ENCODE measurements at places on chromosomes 2 and 18. TPM values are rescaled to one million over a fixed set of nuclear protein-coding genes. Genes with fewer than 3 reads are reported as not detected.

The KCNG2 gene
- polyA plus RNA-seq = 0.46 TPM

The C1D gene
- polyA plus RNA-seq = 31.2 TPM

The FBXO41 gene
- 1.0 TPM for polyA plus RNA-seq

The G6PC2 gene
- not detected for polyA plus RNA-seq

The BCL11A gene
- 2.4 TPM for polyA plus RNA-seq

DNA sequence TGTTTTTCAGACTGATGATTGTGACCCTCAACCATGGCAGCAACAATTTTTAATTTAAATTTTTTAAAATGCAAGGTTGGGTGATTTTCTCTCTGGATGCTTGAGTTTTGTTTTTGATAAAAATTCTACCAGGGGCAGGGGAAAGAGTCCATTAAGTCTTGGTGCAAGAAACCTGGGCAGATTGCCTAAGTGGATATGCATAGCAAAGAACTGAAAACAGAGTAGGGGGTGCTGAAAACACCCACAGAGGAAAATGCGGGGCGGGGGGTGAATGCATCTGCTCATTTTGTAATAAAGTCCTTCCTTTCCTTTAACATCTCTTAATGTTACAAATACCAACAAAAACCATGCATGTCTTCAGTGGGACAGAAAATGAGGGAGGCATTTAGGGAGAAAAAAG lies 138.0 kb downstream of the NEDD4L start:
- DNase-seq = no peak

GRCh38 chr18:56662502-56662901 lies 11.3 kb downstream of the WDR7 start:
- no peak for DNase-seq

DNA sequence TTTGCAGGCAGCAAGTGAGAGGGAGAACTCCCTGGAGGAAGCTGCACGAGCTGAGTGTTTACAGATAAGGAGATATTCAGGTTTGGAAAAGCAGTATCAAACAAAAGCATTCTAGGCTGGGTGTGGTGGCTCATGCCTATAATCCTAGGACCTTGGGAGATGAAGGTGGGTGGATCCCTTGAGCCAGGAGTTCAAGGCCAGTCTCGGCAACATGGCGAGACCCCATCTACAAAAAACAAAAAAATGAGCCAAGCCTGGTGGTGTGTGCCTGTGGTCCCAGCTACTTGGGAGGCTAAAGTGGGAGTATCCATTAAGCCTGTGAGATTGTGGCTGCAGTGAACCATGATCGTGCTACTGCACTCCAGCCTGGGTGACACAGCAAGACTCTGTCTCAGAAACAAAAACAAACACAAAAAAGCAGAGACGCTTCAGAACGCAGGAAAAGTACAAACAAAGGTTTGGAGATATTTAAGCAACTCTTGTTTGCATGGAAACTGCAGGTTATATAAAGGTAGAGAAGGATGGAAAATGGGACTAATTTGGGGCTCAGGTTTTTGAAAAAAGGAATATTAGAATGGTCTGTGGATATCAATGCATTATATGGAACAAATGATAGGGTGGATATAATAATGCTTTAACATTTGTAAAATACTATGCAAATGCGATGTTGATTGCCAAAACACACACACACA lies 31.6 kb downstream of the MYCN start:
- DNase-seq = no peak

DNA sequence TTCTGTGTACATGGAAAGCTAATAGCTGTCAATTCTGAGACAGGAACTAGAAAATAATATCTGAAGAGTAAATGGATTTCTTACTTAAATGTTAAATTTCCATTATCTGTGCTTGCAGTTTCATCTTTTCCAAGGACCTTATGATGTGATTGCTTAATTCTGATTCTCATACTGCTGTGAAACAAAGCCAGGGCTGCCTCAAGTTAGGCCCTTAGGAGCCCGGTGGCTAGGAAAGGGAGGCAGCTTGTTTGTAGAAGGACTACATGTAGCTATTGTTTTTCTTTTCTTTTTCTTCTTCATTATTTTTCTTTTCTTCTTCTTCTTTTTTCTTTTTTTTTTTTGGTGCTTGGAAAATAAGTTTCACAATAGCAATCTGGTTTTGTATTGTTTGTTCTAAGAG lies 50.5 kb downstream of the XRCC5 start:
- DNase-seq = no peak

- DNase-seq = no peak
Observed at GRCh38 chr2:110664135-110664534, 13.7 kb downstream of the BUB1 start.

GRCh38 chr2:31931916-31932315 lies 78.9 kb downstream of the MEMO1 start:
- DNase-seq = no peak

All from urinary bladder (tissue), 4 donors.